ENCODE measurements at places on chromosomes 1 and 21.

DNA sequence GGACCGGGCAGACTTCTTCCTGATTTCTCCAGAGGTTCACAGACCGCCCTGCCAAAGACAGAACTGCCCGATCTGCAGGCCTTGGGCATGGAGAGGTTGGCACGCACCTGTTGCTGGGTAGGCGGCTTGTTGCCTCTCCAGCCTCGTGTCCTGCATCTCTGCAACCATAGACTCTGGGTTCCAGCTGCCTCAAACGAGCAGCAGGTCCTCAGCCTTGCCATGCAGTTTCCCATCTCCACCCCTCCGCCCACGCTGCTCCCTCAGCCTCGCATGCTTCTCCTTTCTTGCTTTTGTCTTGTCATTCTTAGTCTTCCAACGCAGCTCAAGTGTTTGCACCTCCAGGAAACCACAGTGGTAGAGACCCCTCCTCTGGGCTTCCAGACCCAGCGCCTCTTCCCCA is 126.2 kb downstream of the LACTBL1 start:
- no peak for DNase-seq

- no peak for DNase-seq
These were observed 661 bp downstream of the GBP4 start for GRCh38 chr1:89198081-89198480.

- DNase-seq = no peak
These were observed 31.7 kb downstream of the TRIM11 start for GRCh38 chr1:228374711-228375577.

DNA sequence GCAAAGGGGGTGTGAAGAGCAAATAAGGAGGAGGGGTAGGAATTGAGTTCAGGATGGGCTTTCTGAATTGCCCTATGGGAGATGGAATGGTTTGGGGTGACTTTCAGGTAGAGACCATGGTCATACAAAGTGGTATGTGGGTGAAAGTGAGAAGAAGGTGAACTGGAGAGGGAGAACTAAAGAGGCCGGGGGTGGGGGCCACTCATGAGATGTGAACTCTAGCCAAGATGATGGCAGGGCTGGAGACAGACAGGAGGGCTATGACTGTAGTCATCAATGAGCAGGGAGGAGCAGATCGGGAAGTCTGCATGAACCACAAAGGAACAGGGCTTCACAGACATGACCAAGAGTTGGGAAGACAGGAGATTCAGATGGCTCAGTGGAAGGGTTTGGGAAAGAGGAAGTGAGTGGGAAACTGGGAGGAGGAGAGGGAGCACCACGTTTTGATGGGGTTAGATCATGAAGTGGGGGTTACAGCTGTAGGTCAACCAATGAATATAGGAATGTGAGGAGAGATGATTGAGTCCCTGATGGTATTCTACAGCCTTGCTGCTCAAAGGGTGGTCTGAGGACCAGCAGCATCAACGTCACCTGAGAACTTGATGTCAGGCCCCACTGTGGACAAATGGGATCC is 20.7 kb upstream of the LRRC8D start:
- no peak for DNase-seq

- no peak for DNase-seq
These were observed 1.6 kb downstream of the CPT2 start for GRCh38 chr1:53198241-53198651.

GRCh38 chr1:91699339-91699974 is 186.5 kb downstream of the TGFBR3 start:
- DNase-seq = no peak

DNA sequence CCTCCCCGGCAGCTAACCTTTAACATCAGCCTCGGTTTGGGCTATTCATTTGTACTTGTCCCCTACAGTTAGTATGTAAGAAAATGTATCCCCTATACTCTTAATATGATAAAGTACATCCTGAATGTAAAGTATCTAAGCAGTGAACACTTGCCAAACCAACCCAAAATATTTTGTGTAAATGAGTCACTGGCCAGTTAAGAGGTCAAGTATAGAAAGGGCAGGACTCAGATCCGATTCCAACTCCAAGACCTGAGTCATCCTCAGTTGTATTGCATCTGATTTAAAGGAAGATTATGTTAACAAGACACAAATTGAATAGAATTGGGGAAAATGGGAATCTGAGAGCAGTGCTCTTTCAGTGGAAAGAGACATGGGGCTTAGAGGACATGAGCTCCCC is 84.4 kb downstream of the CD58 start:
- no peak for DNase-seq

DNA sequence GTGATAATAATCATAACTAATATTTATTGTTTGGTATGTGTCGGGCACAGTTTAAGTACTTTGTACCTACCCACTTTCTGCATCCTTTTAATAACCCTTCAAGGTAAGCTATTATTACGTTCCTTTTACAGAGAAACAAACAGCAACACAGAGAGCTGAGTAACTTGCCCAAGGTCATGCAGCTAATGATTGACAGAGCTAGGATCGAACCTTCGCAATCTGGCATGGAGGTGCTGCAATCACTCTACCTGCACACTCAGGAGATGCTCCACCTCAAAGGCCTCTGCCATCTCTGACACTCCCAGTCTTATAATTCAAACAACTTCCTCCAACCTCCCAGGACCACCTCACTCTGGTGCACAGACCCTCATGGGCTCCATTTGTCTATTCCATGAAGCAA is 137.2 kb downstream of the DMRTA2 start:
- DNase-seq = no peak

- no peak for DNase-seq
These were observed 317.7 kb upstream of the FAM78B start for GRCh38 chr1:166484471-166484870.
